ENCODE measurements at places on chromosomes 6 and 20. TPM values are rescaled to one million over a fixed set of nuclear protein-coding genes. Genes with fewer than 3 reads are reported as not detected.

Gene MYBL2
- 0.26 TPM for total RNA-seq

Gene HDGFL1
- total RNA-seq, result not detected

Gene MCHR2
- total RNA-seq, result not detected

Gene SYNE1
- total RNA-seq, result 125 TPM

Gene TRIM39
- 11.9 TPM for total RNA-seq

Gene TSPO2
- total RNA-seq, result not detected

Gene ADTRP
- 1.3 TPM for total RNA-seq

Gene BNIP5
- total RNA-seq, result not detected

Gene NR2E1
- total RNA-seq, result not detected

Gene CD40
- total RNA-seq, result 2.3 TPM

Gene PLTP
- total RNA-seq, result 132 TPM

Gene DCDC2
- total RNA-seq, result not detected

Gene AURKA
- 4.9 TPM for total RNA-seq

Gene NECAB3
- total RNA-seq, result 20.5 TPM

Gene RFX6
- total RNA-seq, result not detected

Gene BPIFB1
- not detected for total RNA-seq

Gene HLA-DMA
- 12.1 TPM for total RNA-seq

Gene PLAGL1
- total RNA-seq, result 8.0 TPM

Gene WFDC5
- total RNA-seq, result not detected

Gene C6orf58
- not detected for total RNA-seq

Gene RIMS1
- 3.9 TPM for total RNA-seq

Gene VPS16
- total RNA-seq, result 46.1 TPM

Gene PNLDC1
- total RNA-seq, result not detected

Gene GPLD1
- under 0.01 TPM for total RNA-seq

Gene IMPG1
- total RNA-seq, result not detected

Gene C6orf141
- total RNA-seq, result 0.77 TPM

Gene HLA-DPA1
- total RNA-seq, result 1.0 TPM

Gene NFATC2
- under 0.01 TPM for total RNA-seq

Gene SIRT5
- 9.8 TPM for total RNA-seq

Gene ATP6V1G2
- total RNA-seq, result 4.1 TPM

Gene ESR1
- 0.50 TPM for total RNA-seq

Gene DEFB124
- not detected for total RNA-seq

Gene HLA-F
- total RNA-seq, result 5.4 TPM

Gene LY6G6D
- total RNA-seq, result not detected

Gene LKAAEAR1
- not detected for total RNA-seq

Gene NT5DC1
- 8.1 TPM for total RNA-seq

Gene C20orf96
- 3.9 TPM for total RNA-seq

Gene ZNF512B
- total RNA-seq, result 6.4 TPM

Gene SLC2A4RG
- 18.2 TPM for total RNA-seq

Gene PTCHD4
- 5.8 TPM for total RNA-seq

Gene BMP7
- not detected for total RNA-seq

Gene CAP2
- total RNA-seq, result 8.6 TPM

Gene ZNF341
- total RNA-seq, result 0.99 TPM

Gene CD93
- total RNA-seq, result under 0.01 TPM

Gene LRRN4
- total RNA-seq, result not detected

Gene SUPT3H
- total RNA-seq, result 8.5 TPM

Gene RAET1E
- total RNA-seq, result 1.5 TPM

Gene SLC13A3
- 4.1 TPM for total RNA-seq

Gene CALHM5
- 4.4 TPM for total RNA-seq

Gene FOXS1
- not detected for total RNA-seq

Gene WTAP
- total RNA-seq, result 137 TPM

Gene RCAN2
- 5.6 TPM for total RNA-seq

Gene FAM120B
- total RNA-seq, result 15.2 TPM

Gene SRSF12
- 0.33 TPM for total RNA-seq
